ENCODE measurements at places on chromosomes 5 and 9.

- no peak for DNase-seq
Measured at GRCh38 chr5:164277720-164278119, 772.3 kb downstream of the MAT2B start.

DNA sequence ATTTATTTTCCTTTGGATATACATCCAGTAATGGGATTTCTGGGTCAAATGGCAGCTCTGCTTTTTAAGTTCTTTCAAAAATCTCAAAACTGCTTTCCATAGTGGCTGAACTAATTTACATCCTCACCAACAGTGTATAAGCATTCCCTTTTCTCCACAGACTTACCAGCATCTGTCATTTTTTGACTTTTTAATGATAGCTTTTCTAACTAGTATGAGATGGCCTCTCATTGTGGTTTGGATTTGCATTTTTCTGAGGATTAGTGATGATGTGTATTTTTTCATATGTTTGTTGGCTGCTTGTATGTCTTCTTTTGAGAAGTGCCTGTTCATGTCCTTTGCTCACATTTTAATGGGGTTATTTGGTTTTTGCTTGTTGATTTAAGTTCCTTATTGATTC lies 90.0 kb upstream of the HMHB1 start:
- DNase-seq, result no peak

- no peak for DNase-seq
Measured at GRCh38 chr5:147384346-147385193, 125.3 kb downstream of the DPYSL3 start.

- no peak for DNase-seq
Measured at GRCh38 chr5:33261305-33261704, 179.5 kb upstream of the TARS1 start.

GRCh38 chr5:158368686-158369085 lies 509.7 kb upstream of the CLINT1 start:
- no peak for DNase-seq

GRCh38 chr9:124624735-124624992 lies 117.5 kb upstream of the NR5A1 start:
- no peak for DNase-seq

GRCh38 chr5:82620957-82621600 lies 342.9 kb upstream of the RPS23 start:
- no peak for DNase-seq

GRCh38 chr5:32866138-32866537 lies 155.0 kb downstream of the NPR3 start:
- DNase-seq, result no peak

- DNase-seq, result no peak
Measured at GRCh38 chr9:30723656-30724055, 1660.8 kb upstream of the ACO1 start.

GRCh38 chr9:128340691-128341434 lies 536 bp downstream of the SLC27A4 start:
- no peak for DNase-seq

GRCh38 chr5:37111426-37112382 lies 137.5 kb downstream of the CPLANE1 start:
- DNase-seq, result no peak

- DNase-seq, result no peak
Measured at GRCh38 chr5:166401391-166401790, 1890.1 kb upstream of the WWC1 start.

All from stimulated activated CD8-positive, alpha-beta memory T cell treated with anti-CD3 and anti-CD28 coated beads, Interleukin-2, amount 100 ng/mL, for 48 hours (primary cell).